Uterus (tissue), 4 donors: ENCODE measurements at places on chromosomes 12 and 14. TPM values are rescaled to one million over a fixed set of nuclear protein-coding genes. Genes with fewer than 3 reads are reported as not detected.

- H3K4me3 ChIP-seq, result no peak overlapping the region
- no peaks in the 10 kb centered on the region for H3K4me1 ChIP-seq
- no peak overlapping the region for H3K27ac ChIP-seq
- no peak for DNase-seq
- no peaks in the 10 kb centered on the region for H3K27me3 ChIP-seq
- no peaks in the 10 kb centered on the region for H3K36me3 ChIP-seq
Observed at GRCh38 chr12:130205495-130205894, 43.2 kb downstream of the FZD10 start.

DNA sequence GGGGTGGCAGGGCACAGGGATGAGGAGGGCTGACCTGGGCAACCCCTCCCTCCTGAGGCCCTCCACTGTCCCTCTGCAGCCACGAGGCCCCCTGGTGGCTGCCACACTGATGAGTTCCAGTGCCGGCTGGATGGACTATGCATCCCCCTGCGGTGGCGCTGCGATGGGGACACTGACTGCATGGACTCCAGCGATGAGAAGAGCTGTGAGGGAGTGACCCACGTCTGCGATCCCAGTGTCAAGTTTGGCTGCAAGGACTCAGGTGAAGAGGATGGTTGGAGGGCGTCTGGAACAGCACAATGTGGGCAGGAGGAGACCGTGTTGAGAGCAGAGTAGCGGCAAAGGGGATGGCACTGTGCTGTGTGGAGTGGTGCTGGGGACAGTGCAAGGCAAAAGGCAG is 25.7 kb upstream of the LRP1-AS start:
- H3K27ac ChIP-seq, result peak overlapping the region; percentile 11
- no peak for DNase-seq
- no peaks in the 10 kb centered on the region for H3K27me3 ChIP-seq
- no peaks in the 10 kb centered on the region for H3K4me1 ChIP-seq
- no peak overlapping the region for H3K4me3 ChIP-seq

- H3K4me1 ChIP-seq, result no peaks in the 10 kb centered on the region
- no peak overlapping the region for H3K27ac ChIP-seq
- H3K36me3 ChIP-seq, result no peaks in the 10 kb centered on the region
- no peaks in the 10 kb centered on the region for H3K27me3 ChIP-seq
Observed at GRCh38 chr14:45222485-45223262, 30.3 kb downstream of the MIS18BP1 start.

DNA sequence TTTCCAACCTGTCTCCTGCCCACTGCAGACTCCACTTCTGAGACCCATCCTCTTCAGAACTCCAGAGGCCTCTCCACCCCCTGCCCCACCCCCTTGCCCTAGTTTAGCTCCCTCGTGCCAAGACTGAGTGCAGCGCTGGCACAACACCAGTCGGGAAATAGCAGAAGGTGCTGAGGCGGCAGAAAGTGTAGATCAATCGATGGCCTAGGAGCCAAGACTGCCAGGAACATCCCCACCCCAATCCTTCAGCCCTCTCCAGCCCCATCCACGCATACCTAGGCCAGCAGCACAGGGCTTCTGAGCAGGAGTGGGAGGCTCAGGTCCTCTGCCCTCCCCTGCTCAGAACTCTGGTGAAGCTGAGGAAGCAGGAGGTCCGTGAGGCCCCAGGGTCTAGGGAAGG is 1.1 kb downstream of the CPNE6 start:
- no peak overlapping the region for H3K27ac ChIP-seq
- H3K36me3 ChIP-seq, result no peaks in the 10 kb centered on the region
- H3K4me1 ChIP-seq, result no peaks in the 10 kb centered on the region

GRCh38 chr12:109170324-109170723 is 53.9 kb downstream of the ACACB start:
- no peaks in the 10 kb centered on the region for H3K36me3 ChIP-seq
- H3K27ac ChIP-seq, result no peak overlapping the region
- no peaks in the 10 kb centered on the region for H3K4me1 ChIP-seq

DNA sequence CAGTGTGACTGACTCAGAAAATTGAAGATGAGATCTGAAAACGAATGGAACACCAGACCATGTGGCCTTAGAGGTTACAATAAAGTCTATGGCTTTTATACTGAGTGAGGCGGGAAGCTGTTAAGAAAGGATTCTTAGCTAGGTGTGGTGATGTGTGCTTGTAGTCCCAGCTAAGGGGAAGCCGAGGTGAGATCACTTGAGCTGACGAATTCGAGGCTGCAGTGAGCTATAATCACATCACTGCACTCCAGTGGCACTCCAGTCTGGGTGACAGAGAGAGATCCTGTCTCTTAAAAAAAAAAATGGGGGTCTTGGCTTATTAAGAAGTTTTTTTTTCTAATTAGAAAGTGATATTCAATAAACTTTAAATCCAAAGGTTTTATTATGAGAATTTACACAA is 678.6 kb downstream of the TMTC2 start:
- H3K4me1 ChIP-seq, result no peaks in the 10 kb centered on the region
- H3K36me3 ChIP-seq, result no peaks in the 10 kb centered on the region
- H3K27ac ChIP-seq, result no peak overlapping the region
- DNase-seq, result no peak

DNA sequence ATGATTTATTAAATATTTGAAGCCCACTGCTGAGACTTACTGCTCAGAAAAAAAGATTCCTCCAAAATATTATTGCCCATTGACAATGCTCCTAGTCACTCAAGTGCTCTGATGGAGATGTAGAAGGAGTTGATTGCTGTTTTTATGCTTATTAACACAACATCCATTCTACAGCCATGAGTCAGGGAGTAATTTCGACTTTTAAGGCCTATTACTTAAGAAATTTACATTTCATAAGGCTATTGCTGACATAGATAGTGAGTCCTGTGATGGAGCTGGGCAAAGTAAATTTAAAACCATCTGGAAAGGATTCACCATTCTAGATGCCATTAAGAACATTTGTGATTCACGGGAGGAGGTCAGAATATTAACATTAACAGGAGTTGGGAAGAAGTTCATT is 5.2 kb downstream of the KCNJ8 start:
- H3K4me1 ChIP-seq, result no peaks in the 10 kb centered on the region
- no peaks in the 10 kb centered on the region for H3K36me3 ChIP-seq
- no peak for DNase-seq
- no peak overlapping the region for H3K27ac ChIP-seq
- H3K4me3 ChIP-seq, result no peak overlapping the region

- no peak overlapping the region for H3K4me3 ChIP-seq
- no peak overlapping the region for H3K27ac ChIP-seq
- H3K4me1 ChIP-seq, result no peaks in the 10 kb centered on the region
- DNase-seq, result no peak
- H3K27me3 ChIP-seq, result no peaks in the 10 kb centered on the region
- H3K36me3 ChIP-seq, result no peaks in the 10 kb centered on the region
Observed at GRCh38 chr14:96072746-96073145, 33.6 kb downstream of the C14orf132 start.

The RNF212B gene
- not detected for total RNA-seq

The AQP6 gene
- total RNA-seq, result not detected

The PRKD1 gene
- 19.4 TPM for total RNA-seq

The LGR5 gene
- 0.27 TPM for total RNA-seq

The NEMP1 gene
- 1.5 TPM for total RNA-seq

The IQSEC3 gene
- 2.4 TPM for total RNA-seq

The LYZ gene
- 8.2 TPM for total RNA-seq
